ENCODE measurements at places on chromosomes 7 and 10.

- no peak for DNase-seq
Measured at GRCh38 chr10:59362959-59363381, 621 bp upstream of the FAM13C start.

GRCh38 chr10:94088926-94089381 lies 95.2 kb downstream of the PLCE1 start:
- DNase-seq, result no peak

GRCh38 chr10:121355161-121355560 lies 243.1 kb downstream of the FGFR2 start:
- no peak for DNase-seq

GRCh38 chr10:82210331-82210730 lies 335.3 kb downstream of the NRG3 start:
- DNase-seq, result no peak

Measured in T-helper 17 cell (primary cell).